ENCODE measurements at places on chromosomes 5 and 9. TPM values are rescaled to one million over a fixed set of nuclear protein-coding genes. Genes with fewer than 3 reads are reported as not detected.

The TLX3 gene
- total RNA-seq, result 6.9 TPM

DNA sequence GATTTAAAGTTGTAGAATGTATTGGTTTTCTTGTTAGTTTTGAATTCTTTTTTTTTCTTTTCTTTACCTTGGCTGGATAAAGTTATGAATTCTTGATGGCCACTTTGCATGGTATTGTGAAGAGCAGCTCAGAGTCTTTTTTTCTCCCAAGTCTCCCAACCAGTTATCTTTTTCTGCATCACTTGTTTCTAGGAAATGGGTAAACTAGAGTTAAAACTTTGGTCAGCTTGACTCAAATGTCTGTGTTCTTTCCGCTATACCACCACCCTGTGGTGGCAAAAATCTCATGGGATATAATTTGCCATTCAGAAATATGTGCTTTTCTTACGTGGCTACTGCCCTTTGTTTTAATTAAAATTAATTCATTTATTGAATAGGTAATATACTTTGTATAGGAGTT, 113.2 kb downstream of the UNC13B start:
- H3K27me3 ChIP-seq, result no peaks in the 10 kb centered on the region
- no peak overlapping the region for H3K4me3 ChIP-seq
- H3K27ac ChIP-seq, result no peak overlapping the region

DNA sequence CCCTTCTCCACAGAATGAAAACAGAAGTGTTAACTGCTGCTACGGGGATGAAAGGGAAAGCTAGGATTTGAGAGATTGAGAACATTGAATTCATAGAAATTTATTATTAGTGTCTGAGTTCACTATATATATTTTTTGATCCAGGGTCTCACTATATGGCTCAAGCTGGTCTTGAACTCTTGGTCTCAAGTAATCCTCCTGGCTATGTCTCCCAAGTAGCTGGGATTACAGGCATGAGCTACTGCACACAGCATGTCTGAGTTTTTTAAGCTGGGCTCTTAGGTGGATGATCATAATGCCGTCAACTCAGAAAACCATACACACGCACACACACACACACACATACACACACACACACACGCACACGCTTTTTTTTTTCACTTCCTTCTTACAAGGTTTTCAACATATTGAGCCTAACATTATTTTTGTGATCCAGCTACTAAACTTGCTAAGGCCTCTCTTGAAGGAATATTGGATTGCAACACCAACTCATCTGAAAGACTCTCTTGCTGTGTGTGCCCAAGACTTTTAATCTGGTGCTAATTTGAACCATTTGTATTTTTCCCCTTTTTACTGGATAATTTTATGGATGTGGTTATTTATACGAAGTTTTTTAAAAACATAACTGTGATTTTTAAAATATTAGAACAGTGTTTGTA, 1045.4 kb downstream of the DTWD2 start:
- no peak for DNase-seq
- no peaks in the 10 kb centered on the region for H3K27me3 ChIP-seq
- H3K4me3 ChIP-seq, result no peak overlapping the region
- H3K36me3 ChIP-seq, result no peaks in the 10 kb centered on the region
- H3K4me1 ChIP-seq, result no peaks in the 10 kb centered on the region
- no peak overlapping the region for H3K27ac ChIP-seq

The ZBTB26 gene
- 12.4 TPM for total RNA-seq

DNA sequence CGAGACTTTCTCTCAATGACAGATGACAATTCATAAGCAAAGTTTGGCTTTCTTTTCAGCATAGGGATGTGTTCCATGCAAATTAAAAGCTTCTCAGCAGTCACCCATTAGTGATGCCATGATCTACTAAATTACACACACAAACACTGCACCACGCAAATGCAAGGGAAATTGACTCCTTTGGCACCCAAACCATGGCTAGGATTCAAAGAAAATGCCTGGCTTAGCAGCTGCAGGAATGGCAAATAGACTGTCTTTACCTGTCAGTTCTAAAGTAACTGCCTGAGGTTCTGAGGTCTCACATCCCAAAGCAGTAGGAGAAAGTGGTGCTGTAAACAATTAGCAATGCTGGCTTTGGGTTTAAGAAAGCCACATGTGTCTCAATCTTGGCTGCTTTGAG, 108.6 kb upstream of the ATP10B start:
- H3K27me3 ChIP-seq, result no peaks in the 10 kb centered on the region
- H3K4me3 ChIP-seq, result no peak overlapping the region
- H3K27ac ChIP-seq, result no peak overlapping the region
- DNase-seq, result no peak

GRCh38 chr5:120400356-120400755, 63.7 kb upstream of the PRR16 start:
- H3K27ac ChIP-seq, result no peak overlapping the region
- H3K4me3 ChIP-seq, result no peak overlapping the region
- no peaks in the 10 kb centered on the region for H3K36me3 ChIP-seq
- no peaks in the 10 kb centered on the region for H3K27me3 ChIP-seq
- DNase-seq, result no peak
- H3K4me1 ChIP-seq, result peaks cover 5% of the 10 kb centered on the region

DNA sequence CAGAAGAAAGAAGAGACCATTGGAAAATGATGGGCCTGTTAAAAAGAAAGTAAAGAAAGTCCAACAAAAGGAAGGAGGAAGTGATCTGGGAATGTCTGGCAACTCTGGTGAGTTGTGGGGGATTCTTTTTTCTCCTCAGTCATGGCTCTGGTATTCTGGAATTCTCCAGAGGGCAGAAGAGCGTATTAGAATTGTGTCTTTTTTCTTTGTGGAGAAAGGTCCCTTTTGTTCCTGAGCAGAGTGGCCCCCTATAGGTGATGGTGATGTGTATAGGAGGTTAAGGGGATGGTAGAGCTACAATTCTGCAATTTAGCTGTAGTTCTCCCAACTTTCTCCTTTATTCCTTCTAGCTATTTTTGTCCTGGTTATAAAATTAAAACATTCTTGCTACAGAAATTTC, 1.6 kb upstream of the DHFR start:
- peaks cover 33% of the 10 kb centered on the region for H3K36me3 ChIP-seq
- H3K4me3 ChIP-seq, result no peak overlapping the region
- no peaks in the 10 kb centered on the region for H3K27me3 ChIP-seq
- H3K27ac ChIP-seq, result no peak overlapping the region
- H3K4me1 ChIP-seq, result peaks cover 12% of the 10 kb centered on the region
- DNase-seq, result peak; percentile 39

- no peaks in the 10 kb centered on the region for H3K36me3 ChIP-seq
- no peak overlapping the region for H3K27ac ChIP-seq
- H3K27me3 ChIP-seq, result no peaks in the 10 kb centered on the region
- H3K4me3 ChIP-seq, result no peak overlapping the region
- no peak for DNase-seq
These were observed 1050.2 kb downstream of the CDH12 start for GRCh38 chr5:21802869-21803490.

DNA sequence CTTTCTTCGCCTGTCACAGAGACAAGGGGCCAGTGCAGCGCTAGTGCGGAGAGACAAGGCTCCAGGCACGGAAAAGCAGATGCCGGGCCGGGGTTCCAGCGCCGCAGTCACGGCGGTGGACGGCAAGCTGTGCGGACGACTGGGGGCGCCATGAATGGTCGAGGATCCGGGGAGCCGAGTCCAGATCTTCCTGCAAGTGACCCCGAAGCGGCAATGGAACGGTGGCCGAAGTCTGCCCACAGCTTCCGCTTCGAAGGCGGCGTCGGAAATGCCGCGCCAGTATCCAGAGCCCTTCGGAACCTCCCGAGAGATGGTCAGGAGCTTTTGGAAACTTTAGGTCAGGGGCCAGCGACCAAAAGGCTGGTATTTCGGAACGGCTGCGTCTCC, 601 bp upstream of the FAF2 start:
- H3K36me3 ChIP-seq, result peaks cover 6% of the 10 kb centered on the region
- no peaks in the 10 kb centered on the region for H3K27me3 ChIP-seq
- peak overlapping the region; percentile 74 for H3K4me3 ChIP-seq
- no peak for DNase-seq
- peak overlapping the region; percentile 93 for H3K27ac ChIP-seq

- no peaks in the 10 kb centered on the region for H3K4me1 ChIP-seq
- H3K27ac ChIP-seq, result no peak overlapping the region
- DNase-seq, result no peak
- no peak overlapping the region for H3K4me3 ChIP-seq
- no peaks in the 10 kb centered on the region for H3K27me3 ChIP-seq
- H3K36me3 ChIP-seq, result no peaks in the 10 kb centered on the region
These were observed 149.3 kb upstream of the POU5F2 start for GRCh38 chr5:93890657-93891056.

- no peak for DNase-seq
- no peaks in the 10 kb centered on the region for H3K4me1 ChIP-seq
- no peaks in the 10 kb centered on the region for H3K36me3 ChIP-seq
- H3K27me3 ChIP-seq, result no peaks in the 10 kb centered on the region
These were observed 346.9 kb downstream of the RAB3C start for GRCh38 chr5:58929726-58930125.

GRCh38 chr5:65020492-65020891, 251.8 kb downstream of the CWC27 start:
- no peak for DNase-seq
- H3K27ac ChIP-seq, result no peak overlapping the region
- no peaks in the 10 kb centered on the region for H3K27me3 ChIP-seq
- 0 out of 2 replicates have a peak, but pooled peaks cover 3% of the 10 kb centered on the region for H3K36me3 ChIP-seq
- no peak overlapping the region for H3K4me3 ChIP-seq
- H3K4me1 ChIP-seq, result no peaks in the 10 kb centered on the region

DNA sequence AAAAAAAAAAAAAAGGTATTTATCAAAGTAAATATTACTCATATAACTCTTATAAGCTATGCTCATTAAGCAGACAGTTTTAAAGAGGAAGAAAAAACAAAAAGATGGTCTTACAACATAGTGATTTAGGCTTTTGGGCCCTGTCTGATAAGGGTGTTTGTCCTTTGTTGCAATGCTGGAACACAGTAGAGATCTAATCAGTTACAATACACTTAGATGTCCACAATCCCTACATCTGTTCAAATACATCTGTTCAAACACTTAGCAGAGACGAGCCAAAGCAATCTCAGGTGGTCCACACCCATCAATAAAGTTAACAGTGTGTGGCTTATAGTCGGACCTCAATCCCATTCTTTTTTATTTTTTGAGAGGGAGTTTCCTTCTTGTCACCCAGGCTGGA, 11.0 kb downstream of the PRXL2C start:
- peaks cover 17% of the 10 kb centered on the region for H3K36me3 ChIP-seq
- DNase-seq, result no peak
- H3K27me3 ChIP-seq, result no peaks in the 10 kb centered on the region
- H3K27ac ChIP-seq, result no peak overlapping the region
- no peaks in the 10 kb centered on the region for H3K4me1 ChIP-seq

DNA sequence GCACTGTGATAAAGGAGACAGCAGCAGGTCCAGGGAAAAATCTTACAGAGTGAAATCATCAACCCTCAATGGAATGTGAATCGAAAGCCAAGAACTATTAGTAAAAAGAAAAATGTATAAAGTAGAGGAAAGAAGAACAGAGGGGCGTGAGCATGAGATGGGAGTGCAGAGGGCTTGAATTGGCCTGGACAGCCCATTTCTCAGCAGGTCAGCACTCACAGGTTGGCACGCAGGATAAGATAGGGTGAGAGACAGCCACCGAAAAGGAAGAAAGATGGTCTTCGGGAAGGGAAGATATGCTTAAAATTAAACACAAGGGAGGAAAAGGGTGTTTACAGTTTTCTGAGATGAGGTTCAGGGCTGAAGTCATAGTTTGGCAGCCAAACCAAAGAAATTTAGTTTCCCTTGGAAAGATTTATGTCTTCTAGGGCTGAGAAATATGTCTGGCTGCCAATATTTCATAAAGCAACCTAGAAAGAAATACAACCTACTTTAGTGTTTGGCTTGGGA, 524.7 kb downstream of the SPATA31D1 start:
- no peak overlapping the region for H3K4me3 ChIP-seq
- DNase-seq, result no peak
- H3K36me3 ChIP-seq, result no peaks in the 10 kb centered on the region
- peaks cover 3% of the 10 kb centered on the region for H3K4me1 ChIP-seq
- H3K27me3 ChIP-seq, result no peaks in the 10 kb centered on the region
- no peak overlapping the region for H3K27ac ChIP-seq

DNA sequence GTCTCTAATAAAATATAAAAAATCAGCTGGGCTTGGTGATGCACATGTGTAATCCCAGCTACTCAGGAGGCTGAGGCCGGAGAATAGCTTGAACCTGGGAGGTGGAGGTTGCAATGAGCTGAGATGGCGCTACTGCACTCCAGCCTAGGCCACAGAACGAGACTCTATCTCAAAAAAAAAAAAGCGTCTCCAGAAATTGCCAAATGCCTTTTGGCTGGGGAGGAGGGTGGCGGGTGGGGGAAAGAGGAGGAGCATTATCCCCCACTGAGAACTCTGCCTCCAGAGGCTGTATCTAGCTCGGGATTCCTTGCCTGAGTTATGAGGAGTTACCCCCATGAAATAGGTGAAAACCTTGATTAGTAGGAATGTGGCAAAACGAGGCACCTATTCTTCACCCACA, 4.8 kb downstream of the ROPN1L start:
- H3K27me3 ChIP-seq, result no peaks in the 10 kb centered on the region
- no peaks in the 10 kb centered on the region for H3K36me3 ChIP-seq
- no peaks in the 10 kb centered on the region for H3K4me1 ChIP-seq
- DNase-seq, result no peak

GRCh38 chr5:140043508-140043872, 391 bp upstream of the NRG2 start:
- H3K4me3 ChIP-seq, result no peak overlapping the region
- H3K27ac ChIP-seq, result no peak overlapping the region
- DNase-seq, result no peak

The GPR151 gene
- not detected for total RNA-seq

DNA sequence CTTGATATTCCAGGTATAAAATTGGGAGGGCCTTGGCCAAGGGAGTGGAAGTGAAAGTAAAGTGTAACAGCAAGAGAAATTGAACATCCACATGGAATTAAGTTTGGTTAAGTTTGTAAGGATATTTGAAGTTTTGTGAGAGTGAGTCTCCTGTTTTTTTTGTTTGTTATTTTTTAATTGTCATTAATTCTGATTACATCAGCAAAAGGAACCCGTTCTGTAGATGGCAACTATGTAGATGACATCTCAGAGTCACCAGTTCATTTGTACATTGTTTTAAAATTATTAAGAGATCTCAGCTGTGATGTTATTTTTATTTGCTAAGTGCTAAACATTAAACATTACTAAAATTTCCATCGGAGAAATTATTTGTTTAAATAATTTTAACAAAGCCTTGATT, 65.2 kb downstream of the XRCC4 start:
- peaks cover 24% of the 10 kb centered on the region for H3K4me1 ChIP-seq
- DNase-seq, result no peak
- no peaks in the 10 kb centered on the region for H3K27me3 ChIP-seq
- no peak overlapping the region for H3K27ac ChIP-seq

- no peaks in the 10 kb centered on the region for H3K36me3 ChIP-seq
- no peaks in the 10 kb centered on the region for H3K4me1 ChIP-seq
- DNase-seq, result no peak
- no peak overlapping the region for H3K27ac ChIP-seq
These were observed 374.0 kb downstream of the NFIB start for GRCh38 chr9:13939701-13940490.

The MAMDC4 gene
- 1.9 TPM for total RNA-seq

GRCh38 chr5:69043655-69043996, 50.2 kb upstream of the SLC30A5 start:
- H3K36me3 ChIP-seq, result no peaks in the 10 kb centered on the region
- H3K4me1 ChIP-seq, result 0 out of 2 replicates have a peak, but pooled peaks cover 3% of the 10 kb centered on the region
- peak overlapping the region; percentile 48 for H3K27ac ChIP-seq

Data from SJCRH30 (cell line).